Activated CD4-positive, alpha-beta T cell treated with anti-CD3 and anti-CD28 coated beads, Interleukin-2, amount 10 ng/mL, durations not matched to agents 24 days and 14 days (primary cell): ENCODE measurements at places on chromosomes 6 and 20. TPM values are rescaled to one million over a fixed set of nuclear protein-coding genes. Genes with fewer than 3 reads are reported as not detected.

DNA sequence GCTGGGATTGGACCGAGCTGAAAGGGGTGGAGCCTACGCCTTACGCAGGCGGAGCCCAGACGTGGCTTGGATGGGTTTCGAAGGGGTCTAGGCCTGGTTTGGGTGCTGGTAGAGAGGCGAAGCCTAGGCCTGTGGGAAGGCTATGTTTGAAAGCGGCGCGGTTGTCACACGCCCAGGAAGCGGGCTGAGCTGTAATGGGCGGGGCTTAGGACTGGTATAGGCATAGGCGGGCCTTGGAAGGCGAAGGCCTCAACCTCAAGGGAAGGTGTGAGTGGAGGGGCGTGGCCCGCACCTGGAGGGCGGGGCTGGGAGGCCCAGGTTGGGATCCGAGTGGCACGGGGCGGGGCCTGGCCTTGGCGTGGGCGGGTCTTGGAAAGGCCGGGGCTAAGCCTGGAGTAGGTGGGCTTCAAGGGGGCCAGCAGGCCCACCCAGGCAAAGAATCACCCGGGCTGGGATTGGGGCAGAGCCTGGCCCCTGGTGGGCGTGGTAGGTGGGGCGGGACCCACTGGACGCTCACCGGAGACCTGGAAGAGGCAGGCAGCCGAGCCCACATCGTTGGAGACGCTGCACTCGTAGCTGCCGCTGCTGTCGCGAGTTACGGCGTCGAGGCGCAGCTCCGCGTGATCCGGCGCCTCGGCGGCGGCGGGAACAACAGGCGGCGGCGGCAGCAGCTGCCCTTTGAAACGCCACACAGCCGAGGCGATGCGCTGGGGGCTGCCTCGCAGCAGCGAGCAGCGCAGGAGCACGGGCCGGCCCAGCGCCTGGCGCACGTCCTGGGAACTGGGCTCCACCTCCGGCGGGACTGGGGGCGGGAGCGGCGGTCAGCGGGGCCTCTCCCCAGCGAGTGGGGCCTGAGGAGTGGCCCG lies 49.0 kb downstream of the MDGA1 start:
- DNase-seq = peak; percentile 83
- peaks cover 12% of the 10 kb centered on the region for H3K36me3 ChIP-seq
- peak overlapping the region; percentile 12 for H3K4me3 ChIP-seq
- H3K4me1 ChIP-seq = peaks cover 22% of the 10 kb centered on the region

GRCh38 chr6:35486005-35486925 lies 10.6 kb downstream of the TEAD3 start:
- no peak overlapping the region for H3K27ac ChIP-seq
- H3K4me3 ChIP-seq = no peak overlapping the region
- peaks cover 6% of the 10 kb centered on the region for H3K4me1 ChIP-seq
- no peaks in the 10 kb centered on the region for H3K36me3 ChIP-seq
- H3K27me3 ChIP-seq = peaks cover 5% of the 10 kb centered on the region
- no peak for DNase-seq

DNA sequence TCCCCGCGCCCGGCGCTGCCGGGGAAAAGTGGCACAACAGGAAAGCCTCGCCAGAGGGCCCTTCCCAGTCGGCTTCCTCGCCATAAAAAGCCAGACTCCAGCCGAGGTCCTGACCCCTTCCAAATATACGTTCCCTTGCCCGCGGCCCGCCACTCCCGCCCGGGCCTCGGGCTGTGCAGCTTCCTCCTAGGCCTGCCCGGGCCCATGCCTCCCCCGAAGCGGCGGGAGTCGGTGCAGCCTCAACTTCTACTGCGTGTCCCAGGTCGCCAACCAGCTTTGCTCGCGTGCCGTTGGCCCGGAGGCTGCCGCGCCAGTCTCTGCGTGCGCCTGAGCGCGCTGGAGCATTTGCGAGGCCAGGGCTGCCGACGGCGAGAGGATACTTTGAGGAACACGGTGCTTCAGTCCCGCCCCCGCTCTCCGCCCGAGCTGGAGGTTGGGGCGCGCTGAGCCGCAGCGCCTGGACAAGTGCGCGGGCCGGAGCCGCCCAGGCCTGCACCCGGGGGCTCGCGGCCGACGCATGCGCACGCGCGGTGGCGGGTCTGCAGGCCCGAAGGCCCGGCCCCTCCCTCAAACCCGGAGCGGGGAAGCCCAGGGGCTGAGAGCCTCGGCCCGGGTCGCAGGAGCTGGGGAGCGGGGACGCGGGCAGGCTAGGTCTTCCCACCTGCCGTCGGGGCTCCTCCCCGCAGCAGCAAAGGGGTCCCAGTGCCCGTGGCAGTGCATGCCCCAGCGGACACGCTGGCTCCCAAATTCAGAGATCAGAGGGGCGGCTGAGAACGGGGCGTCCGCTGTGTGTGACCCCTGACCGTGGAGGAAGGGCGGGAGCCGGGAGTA lies 10.2 kb downstream of the FOXC1 start:
- H3K4me3 ChIP-seq = no peak overlapping the region
- H3K27me3 ChIP-seq = peaks cover 59% of the 10 kb centered on the region

DNA sequence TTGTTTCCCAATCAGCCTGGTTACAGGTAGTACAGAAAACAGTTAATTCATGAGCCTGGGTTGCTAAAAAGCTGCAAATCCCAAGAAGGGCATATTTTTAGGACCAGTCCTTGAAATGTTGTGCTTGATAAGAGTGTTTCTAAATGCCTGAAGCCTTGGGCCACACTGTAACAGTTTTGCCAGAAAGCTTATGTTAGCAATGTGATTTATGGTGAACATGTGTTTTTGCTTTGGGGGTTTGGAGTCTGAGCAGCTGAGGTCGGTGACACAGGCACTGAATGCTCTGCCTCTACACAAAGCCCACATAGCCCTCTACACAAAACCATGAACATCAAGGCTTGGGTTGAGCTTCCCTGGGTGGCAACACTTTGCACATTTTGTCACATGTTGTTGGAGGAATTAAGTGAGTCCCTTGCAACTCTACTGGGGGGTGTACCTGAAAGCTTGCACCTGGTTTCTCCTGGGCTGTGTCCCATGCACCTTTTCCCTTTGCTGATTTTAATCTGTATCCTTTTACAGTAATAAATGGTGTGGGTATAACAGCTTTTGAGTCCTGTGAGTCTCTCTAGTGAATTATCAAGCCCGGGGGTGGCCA lies 22.2 kb downstream of the AHI1 start:
- H3K36me3 ChIP-seq = peaks cover 63% of the 10 kb centered on the region
- H3K27ac ChIP-seq = no peak overlapping the region
- no peaks in the 10 kb centered on the region for H3K27me3 ChIP-seq
- H3K4me3 ChIP-seq = no peak overlapping the region

DNA sequence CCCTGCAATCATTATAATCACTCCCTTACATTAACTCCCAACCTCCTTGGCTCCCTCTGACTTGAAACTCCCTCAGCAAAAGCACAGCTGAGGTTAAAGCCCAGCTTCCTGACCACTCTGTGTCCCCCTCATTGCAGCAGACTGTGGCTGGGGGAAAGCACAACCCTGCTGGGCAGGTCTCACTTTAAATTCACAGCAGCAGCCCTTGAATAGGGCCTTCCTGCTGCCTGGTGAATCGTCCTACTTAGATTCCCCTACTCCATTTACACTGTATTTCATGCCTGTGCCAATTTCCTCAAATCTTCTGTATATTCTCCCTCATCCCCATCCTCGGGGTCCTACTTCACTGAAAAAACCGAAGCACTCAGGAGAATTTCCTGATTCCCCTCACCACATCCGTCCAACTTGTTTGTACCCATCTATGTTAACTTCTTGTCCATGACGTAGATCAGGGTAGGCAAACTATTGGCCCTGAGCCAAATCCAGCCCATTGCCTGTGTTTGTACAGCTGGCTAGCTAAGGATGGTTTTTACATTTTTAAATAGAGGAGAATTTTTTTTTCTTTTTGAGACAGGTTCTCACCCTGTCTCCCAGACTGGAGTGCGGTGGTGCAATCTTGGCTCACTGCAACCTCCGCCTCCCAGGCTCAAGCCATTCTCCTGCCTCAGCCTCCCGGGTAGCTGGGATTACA lies 31.5 kb upstream of the GCM1 start:
- H3K36me3 ChIP-seq = no peaks in the 10 kb centered on the region
- peak; percentile 69 for DNase-seq
- no peaks in the 10 kb centered on the region for H3K27me3 ChIP-seq
- H3K4me3 ChIP-seq = no peak overlapping the region
- H3K27ac ChIP-seq = peak overlapping the region; percentile 53
- peaks cover 3% of the 10 kb centered on the region for H3K4me1 ChIP-seq

DNA sequence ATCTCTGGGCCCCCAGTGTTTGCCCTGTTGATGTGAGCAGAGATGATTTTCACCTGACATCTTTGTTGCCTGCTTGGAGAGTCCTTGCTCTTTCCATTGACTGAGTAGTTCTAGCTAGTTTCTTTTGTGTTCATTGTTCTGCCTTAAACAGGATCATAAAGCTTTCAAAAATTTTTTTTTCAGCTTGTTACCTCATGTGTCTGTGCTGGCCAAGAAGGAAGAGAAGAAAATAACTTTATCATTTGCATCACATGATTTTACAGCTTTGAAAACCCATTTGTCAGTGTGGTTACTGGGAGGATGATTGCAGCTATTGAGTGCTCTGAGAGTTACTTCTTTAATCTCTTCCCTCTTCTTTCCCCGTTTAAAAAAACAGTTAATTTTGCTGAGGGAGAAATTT lies 16.0 kb downstream of the FOXO3 start:
- H3K36me3 ChIP-seq = peaks cover 2% of the 10 kb centered on the region
- peaks cover 3% of the 10 kb centered on the region for H3K27me3 ChIP-seq
- DNase-seq = no peak
- no peak overlapping the region for H3K4me3 ChIP-seq

ZHX3 gene
- total RNA-seq = 11.2 and 11.7 TPM in 2 replicates

BMP2 gene
- 0.09 and 0.12 TPM in 2 replicates for total RNA-seq

AGPAT4 gene
- total RNA-seq = 6.8 and 7.1 TPM in 2 replicates
